Omental fat pad (tissue), 4 donors: ENCODE measurements at places on chromosomes 12 and 14.

- no peak for DNase-seq
Observed at GRCh38 chr12:2826721-2827515, 7.9 kb downstream of the NRIP2 start.

DNA sequence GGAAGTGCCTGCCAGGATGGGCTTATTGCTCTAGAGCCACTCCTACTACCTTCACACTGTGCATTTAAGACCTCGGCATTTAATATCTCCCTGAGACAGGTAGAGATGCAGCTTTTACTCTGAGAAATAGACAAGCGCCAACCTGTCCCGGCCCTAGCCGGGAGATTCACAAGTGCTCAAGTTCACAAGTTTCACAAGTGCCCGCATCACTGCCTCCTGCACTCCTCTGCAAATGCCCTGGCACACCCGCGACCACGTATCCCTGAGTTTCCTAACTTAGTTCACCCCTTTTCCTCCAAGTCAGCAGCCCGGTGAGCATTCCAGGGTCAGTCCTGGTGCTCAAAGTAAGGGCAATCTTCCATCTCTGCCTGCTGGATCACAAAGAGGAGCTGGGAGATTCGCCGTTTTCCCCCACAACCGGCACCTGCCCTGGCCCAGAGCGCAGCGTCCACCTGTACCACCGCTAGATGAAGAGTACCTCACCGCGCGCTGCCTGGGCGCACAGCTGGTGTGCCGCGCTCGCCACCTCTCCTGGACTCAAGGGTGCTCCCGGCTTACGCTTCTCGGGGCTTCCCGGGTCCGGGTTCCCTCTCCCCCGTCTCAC is 5.0 kb upstream of the SLC38A4 start:
- no peak for DNase-seq

- no peak for DNase-seq
Observed at GRCh38 chr12:95605875-95606274, 54.6 kb upstream of the USP44 start.

GRCh38 chr12:4780641-4781611 is 60.7 kb downstream of the GALNT8 start:
- DNase-seq: no peak

DNA sequence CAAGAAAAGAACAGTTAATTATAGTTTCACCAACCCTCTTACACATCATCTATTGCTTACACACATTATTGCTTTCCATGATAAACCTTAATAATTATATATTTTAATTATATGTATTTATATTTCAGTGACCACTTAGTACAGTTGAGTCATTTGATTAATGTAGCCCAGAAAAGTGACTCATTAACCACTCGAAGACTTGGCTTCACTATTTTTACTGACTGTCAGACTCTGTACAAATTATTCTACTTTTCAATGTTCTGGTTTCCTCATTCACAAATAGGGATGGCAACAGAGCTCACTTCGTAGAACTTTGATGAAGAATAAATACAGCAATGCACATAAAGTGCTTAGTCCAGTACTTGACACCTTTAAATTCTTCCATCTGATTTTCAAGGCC is 98.3 kb downstream of the CFAP54 start:
- no peak for DNase-seq

GRCh38 chr14:104370256-104370870 is 209.2 kb upstream of the C14orf180 start:
- no peak for DNase-seq

- DNase-seq: no peak
Observed at GRCh38 chr12:53181935-53182334, 1.2 kb upstream of the CSAD start.

DNA sequence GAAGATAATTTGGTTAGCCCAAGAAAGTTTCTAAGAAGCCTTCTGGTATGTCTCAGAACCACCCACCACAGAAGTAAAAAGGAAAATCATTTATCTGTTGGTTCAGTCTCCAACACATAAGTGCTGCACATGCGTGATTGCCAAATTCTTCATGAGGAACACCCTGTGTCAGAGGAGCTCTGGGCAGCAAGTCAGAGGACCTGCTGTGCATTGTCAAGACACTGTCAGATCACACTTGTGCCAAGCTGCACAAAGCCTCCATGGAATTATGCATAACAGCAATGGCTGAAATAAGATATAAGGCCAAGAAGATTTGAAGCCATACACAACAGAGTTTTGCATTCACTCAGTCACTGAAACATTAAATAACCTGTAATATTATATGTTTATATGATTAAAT is 1304.7 kb upstream of the FLRT2 start:
- DNase-seq: no peak

DNA sequence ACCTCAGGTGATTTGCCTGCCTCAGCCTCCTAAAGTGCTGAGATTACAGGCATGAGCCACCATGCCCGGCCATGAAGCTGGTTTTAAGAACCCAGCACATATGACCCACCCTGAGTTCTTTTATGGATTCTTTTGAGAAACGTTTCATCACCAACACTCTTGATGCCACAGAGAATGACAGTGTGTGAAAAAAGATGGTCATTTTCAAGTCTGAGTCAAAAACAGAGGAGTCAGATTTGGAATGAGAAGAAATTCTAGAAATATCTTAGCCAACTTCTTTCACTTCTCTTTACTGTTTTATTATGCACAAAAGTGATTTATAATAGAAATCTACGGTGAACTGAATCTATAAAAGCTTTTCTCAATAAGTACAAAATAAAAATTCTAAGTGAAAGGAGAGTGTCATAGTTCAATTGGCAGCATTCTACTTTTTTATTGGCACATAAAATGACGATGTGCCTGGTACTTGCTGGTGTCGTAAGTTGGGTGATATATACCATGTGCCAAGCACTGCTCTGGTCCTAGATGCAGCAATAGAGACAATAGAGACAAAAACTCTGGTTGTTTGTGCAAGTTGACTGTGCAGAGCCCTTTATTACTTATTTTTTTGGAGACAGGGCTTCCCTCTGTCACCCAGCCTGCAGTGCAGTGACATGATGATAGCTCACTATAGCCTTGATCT is 33.9 kb downstream of the CCDC177 start:
- DNase-seq: no peak

- DNase-seq: no peak
Observed at GRCh38 chr14:36518031-36518585, 1.9 kb downstream of the NKX2-1 start.

DNA sequence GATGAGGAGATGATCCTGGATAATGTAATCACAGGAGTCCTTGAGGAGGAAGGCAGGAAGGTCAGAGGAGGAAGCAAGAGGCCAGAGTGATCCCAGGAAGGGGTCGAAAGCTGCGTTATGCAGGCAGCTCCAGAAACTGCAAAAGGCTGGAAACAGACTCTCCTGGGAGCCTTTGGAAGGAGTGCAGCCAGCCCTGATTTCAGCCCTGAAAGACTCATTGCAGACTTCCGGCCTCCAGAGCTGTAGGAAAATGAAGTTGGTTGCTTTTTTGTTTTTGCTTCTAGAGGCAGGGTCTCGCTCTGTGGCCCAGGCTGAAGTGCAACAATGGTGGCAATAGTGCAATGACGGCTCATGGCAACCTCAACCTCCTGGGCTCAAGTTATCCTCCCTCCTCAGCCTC is 44.6 kb upstream of the FZD10 start:
- no peak for DNase-seq

DNA sequence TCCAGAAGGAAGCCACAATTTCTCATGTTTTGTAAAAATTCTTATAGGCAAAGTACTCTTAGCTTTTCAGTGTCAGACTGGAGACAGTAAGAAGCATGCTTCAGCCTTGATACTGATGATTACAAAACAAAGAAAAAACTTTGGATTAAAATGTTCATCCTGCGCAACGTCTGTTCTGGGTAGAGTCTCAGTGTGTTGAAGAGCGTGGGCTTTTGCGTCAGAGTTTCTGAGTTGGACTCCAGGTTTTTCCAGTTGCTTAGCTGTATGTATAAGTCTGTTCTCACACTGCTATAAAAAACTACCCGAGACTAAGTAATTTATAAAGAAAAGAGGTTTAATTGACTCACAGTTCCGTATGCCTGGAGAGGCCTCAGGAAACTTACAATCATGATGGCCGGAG is 508.1 kb downstream of the DIO2 start:
- DNase-seq: no peak

GRCh38 chr14:52825085-52825484 is 33.7 kb upstream of the GNPNAT1 start:
- DNase-seq: no peak

GRCh38 chr14:24458736-24459135 is 16.2 kb upstream of the SDR39U1 start:
- no peak for DNase-seq

DNA sequence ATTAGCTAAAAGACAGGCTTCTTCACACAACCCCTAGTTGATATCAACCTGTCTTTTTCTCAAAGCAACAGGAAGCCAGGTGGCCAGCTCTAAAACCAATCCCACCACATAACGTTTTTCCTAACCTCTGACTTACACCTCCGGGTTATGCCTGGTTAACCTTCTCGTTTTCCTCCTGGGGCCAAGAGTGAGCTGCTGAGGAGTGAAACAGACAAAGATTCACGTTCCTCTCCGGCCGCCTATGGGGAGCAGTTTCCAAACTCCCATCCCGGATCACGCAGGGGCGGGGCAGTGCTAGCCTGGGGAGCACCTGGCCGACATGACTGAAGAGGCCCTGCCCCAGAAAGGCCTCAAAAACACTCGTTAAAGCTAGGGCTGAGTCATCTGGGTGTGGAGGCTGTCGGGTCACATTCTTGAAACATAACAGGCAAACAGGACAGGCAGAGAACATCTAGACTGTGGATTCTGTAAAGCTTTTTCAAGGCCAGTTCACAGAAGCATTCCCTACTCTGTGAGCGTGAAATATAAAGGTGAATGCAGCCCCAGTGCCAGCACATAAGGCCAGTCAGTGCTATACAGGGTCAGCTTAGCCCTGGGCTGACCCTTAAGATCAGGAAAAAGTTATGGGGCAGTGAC is 25.9 kb upstream of the LGALS3 start:
- peak; percentile 64 for DNase-seq

GRCh38 chr12:25713264-25713663 is 160.2 kb upstream of the LMNTD1 start:
- DNase-seq: no peak

DNA sequence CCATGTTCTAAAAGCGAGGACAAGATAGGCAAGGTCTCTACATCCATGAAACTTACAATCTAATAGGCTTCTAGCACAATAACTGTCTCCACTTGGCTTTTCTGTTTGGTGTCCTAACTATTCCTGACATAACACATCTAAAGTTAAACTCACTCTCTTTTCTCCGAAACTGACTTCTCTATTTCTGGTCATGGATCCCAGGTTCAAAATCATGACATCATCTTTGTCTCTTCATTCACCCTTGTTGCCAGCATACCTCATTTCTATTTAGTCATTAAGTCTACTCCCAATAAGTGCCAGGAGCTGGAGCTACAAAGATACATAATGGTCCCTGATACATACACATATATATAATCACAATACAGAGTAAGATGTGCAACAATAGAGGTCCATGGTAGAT is 53.9 kb upstream of the CEP83 start:
- DNase-seq: no peak

DNA sequence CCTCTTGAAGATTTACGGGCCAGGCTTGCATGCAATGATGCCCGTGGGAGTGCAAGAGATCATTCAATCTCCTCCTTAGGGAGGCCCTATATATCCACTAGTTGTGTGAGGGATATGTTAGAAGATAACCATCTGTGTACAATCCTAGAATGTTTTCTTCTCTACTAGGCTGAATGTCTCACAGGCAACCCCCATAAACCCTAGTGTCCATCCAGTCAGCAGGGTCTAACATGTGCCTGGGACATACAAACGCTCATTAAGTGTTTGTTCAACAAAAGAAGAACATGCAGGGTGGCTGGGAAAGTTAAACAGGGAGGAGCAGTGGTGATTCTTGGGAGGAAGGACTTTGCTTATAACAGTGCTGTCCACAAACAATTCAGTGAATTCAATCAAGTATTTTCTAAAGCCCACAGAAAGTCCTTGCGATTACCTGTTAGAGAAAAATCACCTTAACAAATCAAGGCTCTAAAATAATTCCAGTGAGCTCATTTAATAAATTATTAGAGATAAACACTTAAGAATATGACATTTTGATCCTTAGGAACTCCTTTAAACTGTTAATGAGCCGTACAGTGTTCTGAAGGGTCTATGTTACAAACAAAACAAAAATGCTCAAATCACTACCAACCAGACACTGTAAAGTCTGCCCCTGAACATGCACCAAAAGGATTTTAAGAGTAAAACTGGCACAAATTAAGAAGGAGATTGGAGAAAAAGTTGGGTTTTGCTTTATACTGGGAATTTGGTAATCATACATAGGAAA is 96.6 kb upstream of the FERMT2 start:
- DNase-seq: no peak

GRCh38 chr12:3704512-3705353 is 48.2 kb downstream of the CRACR2A start:
- no peak for DNase-seq

- DNase-seq: no peak
Observed at GRCh38 chr14:104937161-104937560, 12.5 kb downstream of the PLD4 start.

DNA sequence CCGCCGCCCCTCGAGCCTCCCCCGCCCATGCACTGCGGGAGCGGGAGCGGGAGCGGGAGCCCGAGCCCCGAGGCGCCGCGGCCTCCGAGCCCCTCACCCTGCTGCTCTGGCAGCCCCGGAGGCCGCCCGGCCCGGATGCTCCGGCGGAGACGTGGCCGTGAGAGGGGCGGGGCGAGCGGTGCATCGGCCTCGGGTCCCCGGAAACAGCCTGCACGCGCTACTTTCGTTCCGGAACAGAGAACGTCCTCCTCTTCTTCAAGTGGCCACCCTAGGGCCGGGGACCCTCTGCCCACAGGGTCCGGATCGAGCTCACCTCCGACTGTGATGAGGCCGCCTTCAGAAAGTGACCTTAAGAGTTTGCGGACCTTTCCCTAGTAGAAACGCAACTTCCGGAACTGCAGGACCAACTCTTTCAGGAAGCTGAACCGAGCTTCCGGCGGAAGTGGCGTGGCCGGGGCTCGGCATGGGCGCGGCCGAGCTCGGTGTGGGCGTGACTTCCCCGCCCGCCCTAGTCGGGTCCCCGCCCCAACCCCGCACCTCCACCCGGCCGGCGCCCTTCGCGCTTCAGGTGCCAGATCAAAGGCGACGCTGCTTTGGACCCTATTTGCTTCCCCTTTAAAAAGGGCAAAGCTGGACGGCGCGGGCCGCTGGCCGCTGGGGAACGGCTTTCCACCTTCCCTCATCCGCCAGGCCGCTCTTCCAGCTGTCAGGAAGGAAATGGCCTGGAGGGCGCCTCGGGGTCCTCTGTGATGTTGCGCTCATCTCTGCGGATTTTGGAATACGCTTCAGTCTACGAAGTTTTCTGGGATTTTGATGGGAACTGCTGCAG is at the start of gene GOLGA3:
Gene GOLGA3 (minus strand): TSS at position 164 of the 829 bp plus-strand sequence. CDS start 6,741 bp downstream, outside the sequence.
- peak; percentile 93 for DNase-seq

- no peak for DNase-seq
Observed at GRCh38 chr12:9345171-9345570, 137.0 kb upstream of the PZP start.

GRCh38 chr12:122908915-122909314 is 13.0 kb upstream of the VPS37B start:
- no peak for DNase-seq

GRCh38 chr14:24036169-24036962 is 15.4 kb upstream of the CARMIL3 start:
- DNase-seq: peak; percentile 53
